Upper lobe of right lung (tissue), 1 donor: ENCODE measurements at places on chromosomes 6 and 20.

GRCh38 chr6:90362318-90362717 lies 65.7 kb upstream of the BACH2 start:
- no peak for DNase-seq

DNA sequence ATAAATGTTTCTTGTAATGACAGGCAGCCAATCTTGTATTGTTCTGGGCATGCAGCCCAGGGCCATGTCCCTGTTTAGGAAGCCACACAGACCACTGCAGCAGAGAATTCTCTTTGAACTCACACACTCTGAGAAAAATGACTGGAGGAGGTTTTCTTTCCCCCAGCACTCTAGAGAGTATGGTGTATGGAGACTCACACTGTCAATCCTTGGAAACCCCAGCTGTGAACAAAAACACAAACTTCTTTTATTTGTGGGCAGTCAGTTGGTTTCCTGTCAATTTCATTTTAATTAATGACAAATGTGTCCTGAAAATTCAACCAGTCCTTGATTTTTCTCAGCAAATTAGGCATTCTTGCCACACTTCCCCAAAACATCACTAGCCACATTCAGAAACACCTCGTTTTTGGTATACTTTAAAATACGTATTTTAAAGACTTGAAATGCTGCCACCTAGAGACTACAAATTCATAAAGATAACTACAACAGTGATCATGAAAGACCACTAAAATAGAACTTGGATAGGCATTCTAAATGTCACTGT lies 52.9 kb upstream of the UFL1 start:
- no peak for DNase-seq

GRCh38 chr20:47503685-47504084 lies 2.0 kb downstream of the NCOA3 start:
- no peak for DNase-seq

DNA sequence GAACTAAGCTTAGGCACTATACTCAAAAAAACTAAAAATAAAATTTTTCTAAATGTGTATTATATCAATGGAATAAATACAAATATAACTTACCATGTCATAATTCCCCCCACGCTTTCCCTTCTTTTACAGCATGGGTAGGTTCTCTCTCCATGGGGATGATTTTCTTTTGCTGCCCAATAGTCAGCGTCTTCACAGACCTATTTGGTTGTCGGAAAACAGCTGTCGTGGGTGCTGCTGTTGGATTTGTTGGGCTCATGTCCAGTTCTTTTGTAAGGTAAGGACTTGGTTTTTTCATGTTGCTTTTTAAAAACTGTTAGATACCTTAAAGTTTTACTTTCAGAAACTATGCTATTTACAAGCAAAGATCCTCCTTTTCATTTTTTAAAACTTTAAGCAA lies 85.3 kb downstream of the SLC16A10 start:
- no peak for DNase-seq

- no peak for DNase-seq
Measured at GRCh38 chr6:75272145-75272840, 12.3 kb downstream of the TMEM30A start.

GRCh38 chr6:27838058-27838944 lies 73.9 kb downstream of the OR2B2 start:
- peak; percentile 88 for DNase-seq

DNA sequence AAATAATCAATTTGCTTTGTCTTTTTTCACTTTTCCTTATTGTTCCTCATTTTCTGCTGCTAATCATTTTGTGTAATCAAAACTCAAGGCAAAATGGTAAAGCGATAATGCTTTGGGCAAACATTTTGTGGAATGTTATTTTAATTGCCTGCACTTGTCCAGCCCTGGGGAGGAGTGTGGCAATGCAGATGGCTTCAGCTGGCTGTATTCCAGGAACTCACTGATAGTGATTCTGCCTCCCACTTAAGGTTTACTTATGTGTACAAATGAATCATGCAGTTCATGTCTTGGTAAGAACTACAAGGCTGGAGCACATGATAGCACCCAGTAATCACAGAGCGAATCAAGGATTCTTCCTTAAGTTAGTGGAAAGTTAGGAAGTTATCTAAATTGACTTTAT lies 107.8 kb downstream of the COL19A1 start:
- DNase-seq: no peak

DNA sequence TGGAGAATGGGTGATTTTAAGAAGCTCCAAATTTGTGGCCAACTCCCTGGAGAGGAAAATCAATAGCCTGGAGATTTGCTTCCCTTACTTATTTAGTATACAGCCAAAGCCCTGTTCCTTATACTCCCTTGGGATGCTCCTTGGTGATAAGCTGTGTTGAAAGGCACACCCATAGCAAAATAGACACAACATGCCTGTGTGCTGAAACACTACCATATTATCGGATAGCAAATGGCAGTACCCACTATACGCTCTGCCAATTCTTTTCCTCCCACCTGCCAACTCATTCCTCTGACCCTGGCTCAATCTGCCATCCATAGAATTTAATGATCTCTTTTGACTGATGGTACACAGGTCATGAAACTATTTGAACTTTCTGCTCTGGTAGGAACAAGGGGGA lies 98.2 kb downstream of the CLIC5 start:
- DNase-seq: no peak

DNA sequence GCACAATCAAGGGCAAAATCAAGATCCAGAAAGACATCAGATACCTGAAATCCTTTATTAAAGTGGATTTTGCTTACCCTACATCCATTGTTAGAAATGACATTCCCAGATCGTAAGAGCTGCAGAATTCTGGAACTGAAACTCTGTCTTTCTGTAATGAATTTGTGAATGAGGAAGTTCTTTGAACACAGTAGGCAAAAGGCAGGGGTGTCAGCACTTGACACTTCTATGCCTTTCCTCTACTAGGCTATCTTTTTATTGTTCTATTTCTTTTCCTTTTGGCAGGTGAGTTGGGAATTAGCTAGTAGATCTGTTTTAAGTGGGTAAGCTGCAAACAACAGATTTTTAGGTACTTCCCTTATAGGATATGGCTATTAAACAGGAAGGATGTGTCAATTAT lies 126.3 kb downstream of the CARMIL1 start:
- DNase-seq: no peak

GRCh38 chr6:92568541-92568940 lies 850.8 kb downstream of the EPHA7 start:
- no peak for DNase-seq

GRCh38 chr6:2448826-2449571 lies 203.6 kb upstream of the GMDS start:
- DNase-seq: no peak

- DNase-seq: no peak
Measured at GRCh38 chr20:54151075-54151439, 22.7 kb downstream of the CYP24A1 start.

DNA sequence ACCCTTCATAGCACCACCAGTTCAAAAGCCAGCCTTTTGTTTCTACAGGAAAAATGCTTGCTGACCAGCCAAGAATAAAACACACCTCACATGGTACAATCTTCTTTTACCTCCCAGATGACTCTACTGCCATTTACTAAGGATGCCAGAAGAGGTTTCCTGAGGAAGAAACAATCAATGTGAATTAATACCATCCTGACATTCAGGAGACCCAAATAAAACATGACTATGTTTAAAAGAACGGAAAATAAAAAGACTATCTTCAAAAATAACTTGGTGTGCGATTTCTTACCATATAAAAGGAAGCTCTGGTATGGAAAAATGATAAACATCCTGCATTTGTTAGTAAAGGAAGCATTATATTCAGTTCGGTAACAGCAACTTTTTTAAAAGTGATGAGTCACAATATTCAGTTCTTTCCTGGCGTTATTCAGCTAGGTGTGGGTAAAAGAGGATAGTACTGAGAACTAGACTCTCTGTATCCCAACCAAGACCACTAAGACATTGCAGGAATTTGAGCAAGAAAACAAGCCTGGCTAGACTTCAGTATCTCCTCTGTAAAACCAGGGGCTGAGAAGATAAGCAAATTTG lies 16.3 kb downstream of the COL21A1 start:
- DNase-seq: no peak

DNA sequence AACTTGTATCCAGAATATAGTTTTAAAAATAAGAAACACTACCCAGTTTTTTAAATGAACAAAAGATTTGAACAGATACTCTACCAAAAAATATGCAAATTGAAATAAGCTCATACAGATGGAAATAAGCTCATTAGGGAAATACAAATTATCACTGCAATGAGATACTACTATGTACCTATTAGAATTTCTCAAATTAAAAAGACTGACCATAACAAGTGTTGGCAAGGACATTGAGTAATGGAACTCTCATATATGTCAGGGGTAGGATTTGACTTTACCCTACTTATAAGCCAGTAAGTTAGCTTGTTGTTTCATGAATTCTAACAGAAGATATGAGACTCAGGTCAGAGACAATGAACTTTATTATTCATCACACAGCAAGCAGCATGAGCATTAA lies 9.6 kb upstream of the ASIP start:
- no peak for DNase-seq

DNA sequence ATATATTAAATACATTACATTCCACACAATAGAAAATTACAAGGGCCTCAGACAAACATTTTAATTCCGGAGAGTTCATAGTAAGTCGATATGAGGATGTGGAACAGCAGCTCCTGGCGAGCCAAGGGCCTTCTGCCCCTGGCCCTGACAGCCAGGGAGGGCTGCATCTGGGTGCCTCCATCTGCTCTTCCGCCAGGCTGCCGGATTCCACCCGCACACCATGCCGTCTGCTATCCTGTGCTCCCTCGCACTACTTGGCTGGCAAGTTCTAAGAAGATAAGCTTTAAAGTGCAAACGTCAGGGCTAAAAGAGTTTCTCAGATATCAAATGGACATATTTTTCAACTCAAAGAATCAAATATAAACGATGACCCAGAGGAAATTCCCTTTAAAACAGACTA lies 656.3 kb upstream of the NOX3 start:
- no peak for DNase-seq

- no peak for DNase-seq
Measured at GRCh38 chr6:71349395-71349794, 60.8 kb downstream of the OGFRL1 start.

DNA sequence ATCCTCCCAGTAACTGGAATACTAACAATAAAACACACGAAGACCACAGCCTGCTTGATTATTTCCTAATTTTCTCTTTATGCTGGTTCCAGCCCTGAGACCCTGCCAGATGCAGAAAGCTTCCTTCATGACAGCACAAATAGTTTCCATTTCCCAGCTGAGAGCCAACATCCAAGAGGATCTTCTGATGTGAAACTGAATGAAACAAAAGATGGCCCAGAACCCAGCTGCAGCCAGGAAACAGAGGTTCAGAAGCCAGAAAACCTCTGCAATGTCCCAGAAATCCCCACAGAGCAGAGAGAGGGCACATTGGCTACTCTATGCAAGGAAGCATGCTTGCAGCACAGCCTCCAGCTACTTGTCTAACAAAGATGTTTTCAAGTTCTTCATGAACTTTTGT lies 61.8 kb upstream of the PLEKHG1 start:
- DNase-seq: no peak

DNA sequence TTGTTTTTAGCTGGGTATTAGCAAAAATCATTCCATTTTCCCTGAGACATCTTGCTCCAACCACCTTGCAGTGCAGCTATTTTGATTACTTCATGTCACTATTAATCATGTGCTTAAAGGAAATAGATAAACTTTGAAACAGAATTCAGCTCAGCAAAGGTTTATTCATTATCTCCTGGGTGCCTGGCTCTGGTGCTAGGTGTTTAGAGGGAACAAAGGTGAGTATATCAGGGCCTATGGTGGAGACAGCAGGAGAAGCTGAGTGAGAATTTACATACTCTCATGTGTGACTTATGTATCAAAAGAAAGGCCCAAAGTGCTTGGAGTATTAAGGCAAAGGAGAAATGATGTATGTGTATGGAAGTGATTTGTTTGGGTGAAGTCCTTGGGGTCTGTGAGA lies 63.8 kb upstream of the BMP2 start:
- DNase-seq: no peak

DNA sequence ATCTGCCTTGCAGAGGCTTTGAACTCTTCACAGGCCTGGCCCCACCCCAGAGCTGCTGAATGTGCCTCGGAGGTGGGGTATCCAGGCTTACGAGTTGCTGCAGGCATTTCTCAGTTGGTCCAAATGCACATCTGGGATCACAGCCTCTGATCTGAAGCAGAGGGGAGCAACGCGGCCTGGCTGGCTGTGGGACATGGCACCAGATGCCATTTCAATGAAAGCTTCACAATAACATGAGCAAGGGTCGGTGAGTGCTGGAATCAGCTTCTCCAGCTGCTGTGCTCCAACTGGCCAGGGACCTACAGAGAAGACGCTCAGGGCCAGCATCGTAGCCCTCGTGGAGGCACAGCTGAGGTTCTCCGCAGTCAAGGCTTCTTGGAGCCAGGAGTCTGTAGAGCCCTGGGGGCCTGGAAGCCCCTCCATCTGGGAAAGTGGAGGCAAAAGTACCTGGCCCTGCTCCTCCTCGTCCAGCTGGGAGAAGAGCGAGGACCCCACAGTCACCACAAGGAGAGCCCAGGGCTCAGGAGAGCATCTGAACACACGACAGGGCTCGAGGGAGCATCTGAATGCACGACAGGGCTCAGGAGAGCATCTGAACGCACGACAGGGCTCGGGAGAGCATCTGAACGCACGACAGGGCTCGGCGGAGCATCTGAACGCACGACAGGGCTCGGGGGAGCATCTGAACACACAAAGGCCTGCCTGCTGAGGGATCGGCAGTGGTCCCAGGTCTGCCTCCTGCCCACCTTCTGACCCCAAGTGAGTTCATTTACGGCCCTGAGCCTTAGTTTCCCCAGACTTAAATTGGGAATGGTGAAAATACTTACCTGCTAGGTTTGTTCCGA lies 165.2 kb downstream of the DLL1 start:
- DNase-seq: peak; percentile 46

GRCh38 chr6:16420715-16421461 lies 182.5 kb downstream of the GMPR start:
- DNase-seq: no peak

- DNase-seq: no peak
Measured at GRCh38 chr20:55934146-55934545, 71.2 kb downstream of the CBLN4 start.

- DNase-seq: no peak
Measured at GRCh38 chr6:71404145-71404966, 115.7 kb downstream of the OGFRL1 start.

- DNase-seq: no peak
Measured at GRCh38 chr6:30683183-30683979, 3.1 kb downstream of the PPP1R18 start.
